Activated naive CD8-positive, alpha-beta T cell treated with anti-CD3 and anti-CD28 coated beads for 36 hours (primary cell): ENCODE measurements at places on chromosomes 7 and 10. TPM values are rescaled to one million over a fixed set of nuclear protein-coding genes. Genes with fewer than 3 reads are reported as not detected.

DNA sequence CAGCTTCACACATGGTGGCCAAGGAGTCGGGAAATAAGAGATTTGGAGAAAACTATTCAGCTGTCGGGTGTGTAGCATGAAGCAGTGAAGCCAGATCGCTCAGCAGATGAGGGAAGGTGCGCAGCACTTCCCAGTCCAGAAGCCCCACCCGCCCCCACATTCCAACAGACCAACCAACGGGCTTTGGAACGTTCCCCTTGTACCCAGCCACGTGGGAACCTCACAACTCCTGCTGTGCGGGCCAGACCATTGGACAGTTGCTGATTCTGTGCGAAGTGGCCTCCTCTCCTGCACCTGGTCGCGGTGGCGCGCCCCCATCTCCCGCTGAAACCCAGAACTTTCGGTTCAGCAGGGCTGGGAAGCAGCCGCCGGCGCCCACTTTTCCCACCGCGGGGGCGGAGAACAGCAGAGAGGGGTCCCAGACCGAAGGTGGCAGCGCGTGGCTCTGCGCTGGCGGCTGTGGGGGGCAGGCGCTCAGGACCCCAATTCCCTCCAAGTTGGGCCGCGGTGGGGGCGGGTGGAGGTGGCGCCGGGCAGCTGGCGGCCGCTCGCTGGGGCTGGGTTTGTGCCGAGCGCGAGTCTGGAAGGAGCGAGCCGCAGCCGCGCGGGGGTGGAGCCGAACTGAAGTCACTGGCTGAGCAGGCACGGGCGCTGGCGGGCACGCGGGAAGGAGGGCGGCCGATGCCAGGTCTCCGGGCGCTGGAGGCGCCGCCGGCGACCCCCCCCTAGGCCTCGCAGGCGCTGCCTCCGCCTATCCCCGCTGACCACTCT is 1301.5 kb upstream of the SORCS1 start:
- peak; percentile 3 for DNase-seq

GRCh38 chr10:89156161-89156835 is 50.8 kb downstream of the CH25H start:
- DNase-seq = no peak

The UTF1 gene
- total RNA-seq = not detected

DNA sequence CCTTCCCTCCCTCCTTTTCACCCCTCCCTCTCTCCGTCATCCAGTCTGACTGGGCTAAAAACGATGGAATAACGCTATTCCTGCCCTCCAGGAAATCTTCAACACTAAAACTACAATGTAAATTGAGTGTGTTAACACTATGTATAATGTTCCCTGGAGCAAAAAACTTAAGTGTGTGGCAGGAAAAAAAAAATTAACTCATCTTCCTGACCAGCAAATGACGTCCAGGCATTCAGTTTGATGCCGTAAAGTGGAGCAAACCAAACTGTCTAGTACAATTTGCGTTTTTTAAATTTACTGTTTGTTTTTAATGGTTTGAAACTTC is 545 bp upstream of the MTPN start:
- no peak for DNase-seq

DNA sequence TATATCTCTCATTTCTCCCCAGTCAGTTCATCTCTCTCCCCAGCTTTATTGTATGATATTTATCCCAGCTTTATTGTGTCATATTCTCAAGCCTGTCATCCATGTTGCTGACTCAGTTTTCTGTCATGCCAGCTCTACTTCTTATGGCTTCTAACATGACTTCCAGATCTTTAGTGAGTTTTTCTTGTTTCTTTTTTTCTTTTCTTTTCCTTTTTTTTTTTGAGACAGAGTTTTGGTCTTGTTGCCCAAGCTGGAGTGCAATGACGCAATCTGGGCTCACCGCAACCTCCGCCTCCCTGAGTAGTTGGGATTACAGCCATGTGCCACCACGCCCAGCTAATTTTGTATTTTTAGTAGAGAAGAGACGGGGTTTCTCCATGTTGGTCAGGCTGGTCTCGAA is 28.7 kb upstream of the CALU start:
- DNase-seq = no peak

GRCh38 chr7:2572101-2572842 is 13.5 kb downstream of the IQCE start:
- DNase-seq = peak; percentile 26

GRCh38 chr10:70809726-70810125 is 6.0 kb upstream of the SGPL1 start:
- no peak for DNase-seq

The ADAMTS14 gene
- total RNA-seq = 0.06 TPM

GRCh38 chr7:30931929-30932540 is 20.4 kb downstream of the AQP1 start:
- no peak for DNase-seq

- no peak for DNase-seq
These were observed 55.6 kb downstream of the CRTAC1 start for GRCh38 chr10:97974526-97975525.

- no peak for DNase-seq
These were observed 200.1 kb downstream of the PTPRN2 start for GRCh38 chr7:158387546-158387891.

GRCh38 chr7:1412322-1413261 is 46.7 kb downstream of the MICALL2 start:
- peak; percentile 89 for DNase-seq

GRCh38 chr7:130494431-130494858 is 2.6 kb downstream of the MEST start:
- DNase-seq = no peak

GRCh38 chr10:341081-341740 is 206.0 kb downstream of the ZMYND11 start:
- no peak for DNase-seq

The STYXL1 gene
- total RNA-seq = 30.4 TPM

GRCh38 chr10:123666318-123667236 is at the start of gene GPR26:
Gene GPR26 (plus strand): TSS chr10:123666355. CDS start chr10:123666408, 53 bp downstream.
- no peak for DNase-seq

The AOAH gene
- total RNA-seq = 5.3 TPM

- no peak for DNase-seq
These were observed 97.7 kb upstream of the MTPN start for GRCh38 chr7:136074843-136075242.

DNA sequence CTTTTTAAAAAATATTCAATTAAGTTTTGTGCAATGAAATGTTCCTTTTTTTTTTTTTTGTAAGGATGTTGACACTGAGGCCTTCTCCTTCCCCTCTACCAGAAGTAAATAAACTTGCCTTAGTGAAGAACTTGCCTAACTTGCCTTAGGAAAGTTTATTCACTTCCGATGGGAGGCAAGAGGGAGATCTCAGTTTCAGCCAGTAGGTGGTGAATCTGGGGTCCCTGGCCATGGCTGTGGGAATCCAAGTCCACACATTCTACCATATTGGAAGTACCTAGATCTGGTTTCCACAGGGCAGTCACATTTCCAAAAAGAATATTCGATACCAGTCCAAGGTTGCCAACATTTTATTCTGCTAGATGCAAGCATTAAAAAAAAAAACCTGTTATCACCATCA is 270.9 kb downstream of the CCSER2 start:
- no peak for DNase-seq

The GJD4 gene
- total RNA-seq = not detected

GRCh38 chr10:1858547-1858946 is 121.2 kb upstream of the ADARB2 start:
- DNase-seq = no peak

The LUC7L2 gene
- total RNA-seq = 156 TPM

DNA sequence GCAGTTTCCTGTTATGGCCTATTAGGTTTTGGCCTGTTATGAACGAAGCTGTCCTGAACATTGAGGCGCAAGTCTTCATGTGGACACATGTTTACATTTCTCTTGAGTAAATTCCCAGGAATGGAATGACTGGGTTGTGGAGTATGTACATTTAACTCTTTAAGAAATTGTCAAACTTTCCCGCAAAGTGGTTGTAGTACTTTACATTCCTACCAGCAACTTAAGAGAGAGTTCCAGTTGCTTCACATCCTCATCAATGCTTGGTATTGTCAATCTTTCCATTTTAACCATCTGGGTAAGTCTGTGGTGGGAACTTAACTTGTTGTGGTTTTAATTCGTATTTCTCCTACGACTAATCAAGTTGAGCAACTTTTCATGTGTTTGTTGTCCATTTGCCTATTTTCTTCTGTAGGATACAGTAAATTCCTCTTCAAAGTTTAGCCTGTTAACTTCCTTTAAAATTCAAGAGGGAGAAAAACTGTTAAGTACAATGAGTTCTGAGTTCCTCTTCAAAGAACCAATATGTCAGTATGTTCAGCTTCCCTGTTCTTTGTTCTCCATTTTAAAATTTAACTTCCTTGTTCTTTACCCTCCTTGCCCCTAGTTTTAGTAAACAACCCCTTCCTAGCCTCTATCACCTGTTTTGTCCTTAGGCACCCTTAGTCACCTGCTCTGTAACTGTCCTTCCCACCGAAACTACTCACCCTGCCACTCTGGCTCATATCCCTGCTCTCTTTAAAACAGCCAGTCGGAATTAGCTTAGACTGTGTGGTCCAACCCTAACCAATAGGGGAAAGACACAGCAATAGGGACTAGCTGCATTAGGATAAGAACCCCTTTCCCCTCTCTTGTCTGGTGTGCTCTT is 74.0 kb downstream of the FAM241B start:
- no peak for DNase-seq

DNA sequence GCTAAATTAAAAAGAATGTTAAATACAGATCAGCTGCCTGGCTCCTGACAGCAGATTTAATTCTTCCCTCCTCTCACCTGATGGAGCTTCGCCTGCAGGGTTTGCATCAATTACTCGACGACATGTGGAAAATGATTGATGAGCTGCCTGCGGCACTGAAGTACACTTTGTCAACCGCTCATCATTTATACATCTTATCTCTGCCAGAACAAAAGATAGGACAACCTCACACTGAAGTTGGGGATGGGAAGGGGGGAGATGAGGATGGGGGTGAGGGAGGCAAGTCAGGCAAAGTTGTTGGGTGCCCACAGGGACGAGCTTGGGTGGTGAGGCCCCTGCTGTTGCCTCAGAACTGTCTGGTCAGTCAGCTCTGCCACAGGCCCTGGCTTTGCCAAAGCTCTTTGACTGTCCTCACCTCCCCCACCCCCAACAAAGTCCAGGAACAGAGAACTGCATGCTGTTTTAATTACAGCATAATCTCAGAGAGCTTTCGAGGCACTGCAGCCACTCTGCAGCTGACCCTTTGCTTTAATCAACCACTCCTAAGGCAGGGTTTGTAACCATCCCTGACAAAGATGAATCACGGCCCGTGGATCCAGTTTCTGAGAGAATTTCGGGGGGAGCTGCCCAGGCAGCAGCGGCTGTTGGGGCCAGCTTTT is 702.3 kb downstream of the LRMDA start:
- no peak for DNase-seq

DNA sequence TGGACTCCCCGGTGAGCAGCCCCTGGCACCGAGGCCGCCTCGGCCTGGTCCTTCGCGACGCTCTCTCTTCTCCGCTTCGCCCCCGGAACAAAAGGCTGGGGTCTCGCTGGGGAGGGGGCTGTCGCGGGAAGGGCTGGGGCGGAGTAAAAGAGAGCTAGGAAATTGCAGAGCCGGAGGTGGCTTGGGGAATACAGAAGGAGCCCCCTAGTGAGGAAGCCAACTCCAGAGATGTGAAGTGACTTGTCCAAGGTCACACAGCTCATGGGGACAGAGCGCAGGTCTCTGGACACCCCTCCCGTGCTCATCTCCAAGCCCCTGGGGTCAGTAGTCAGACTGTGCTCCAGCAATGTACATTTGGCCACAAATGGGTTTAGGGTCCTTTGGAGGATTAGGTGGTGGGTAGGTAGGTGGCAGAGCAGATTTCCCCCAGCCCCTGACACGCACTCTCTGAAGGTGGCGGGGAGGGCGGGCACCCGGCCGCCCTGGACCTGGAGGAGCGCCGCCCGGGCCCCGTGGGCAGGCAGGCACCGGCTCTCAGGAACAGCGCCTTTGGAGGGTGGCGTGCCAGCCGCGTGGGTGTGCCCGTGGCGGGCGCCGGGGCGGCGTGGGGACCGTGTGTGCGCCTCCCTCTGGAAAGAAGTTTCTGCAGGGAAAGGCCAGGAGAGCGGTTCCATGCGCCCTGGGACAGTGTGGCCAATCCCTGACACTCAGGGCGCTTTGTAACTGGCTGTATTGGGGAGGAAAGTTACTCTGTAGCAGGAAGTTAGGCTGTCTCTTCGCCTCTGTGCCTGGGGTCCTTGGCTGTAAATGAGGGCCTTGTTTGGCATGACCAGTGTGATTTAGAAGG is 910 bp downstream of the WIPF3 start:
- DNase-seq = no peak

The DOCK1 gene
- total RNA-seq = 0.76 TPM

DNA sequence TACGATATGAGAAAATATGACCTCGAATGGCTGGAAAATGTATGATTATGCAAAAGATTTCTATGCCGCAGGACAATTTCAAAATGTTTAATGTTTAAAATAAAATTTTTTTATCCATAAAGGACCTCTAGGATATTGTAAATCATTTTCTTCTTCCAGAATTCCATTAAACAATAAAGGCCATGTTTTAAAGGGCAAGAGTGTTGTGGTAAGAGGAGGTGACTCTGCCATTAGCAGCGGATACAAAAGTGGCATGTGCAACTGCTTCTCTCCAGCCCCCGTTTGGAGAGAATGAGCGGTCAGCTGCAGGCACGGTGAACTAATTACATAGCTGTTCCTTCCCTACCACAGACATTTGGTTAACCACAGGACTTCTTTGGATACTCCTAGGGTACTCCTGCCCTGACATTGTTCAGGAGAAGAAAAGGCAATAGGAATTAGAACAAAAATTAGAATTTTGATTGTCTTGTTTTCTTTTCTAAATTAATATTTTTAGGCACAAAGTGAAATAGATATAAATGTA is 63.8 kb downstream of the HBP1 start:
- DNase-seq = no peak

DNA sequence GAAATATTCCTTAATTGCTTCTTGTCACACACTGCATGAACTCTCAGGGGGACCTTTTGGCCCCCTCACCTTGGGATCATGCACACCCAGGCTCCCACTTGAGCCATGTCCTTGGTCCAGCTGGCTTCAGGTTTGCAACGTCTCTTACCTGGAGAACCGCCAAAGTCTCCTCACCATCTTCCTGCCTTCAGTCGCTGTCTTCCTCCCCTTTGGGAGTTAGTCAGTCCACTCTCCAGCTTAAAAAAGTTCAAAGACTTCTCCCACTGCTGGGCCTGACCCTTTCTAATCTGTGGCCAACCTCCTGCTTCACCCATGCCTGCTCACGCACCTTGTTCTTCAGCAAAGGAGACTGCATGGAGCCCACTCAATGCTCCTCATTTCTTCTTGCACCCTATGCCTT is 82.6 kb upstream of the LRRC4 start:
- no peak for DNase-seq

- DNase-seq = no peak
These were observed 1.1 kb upstream of the BNIP3 start for GRCh38 chr10:131982796-131983195.

The SPDYE2B gene
- total RNA-seq = not detected

DNA sequence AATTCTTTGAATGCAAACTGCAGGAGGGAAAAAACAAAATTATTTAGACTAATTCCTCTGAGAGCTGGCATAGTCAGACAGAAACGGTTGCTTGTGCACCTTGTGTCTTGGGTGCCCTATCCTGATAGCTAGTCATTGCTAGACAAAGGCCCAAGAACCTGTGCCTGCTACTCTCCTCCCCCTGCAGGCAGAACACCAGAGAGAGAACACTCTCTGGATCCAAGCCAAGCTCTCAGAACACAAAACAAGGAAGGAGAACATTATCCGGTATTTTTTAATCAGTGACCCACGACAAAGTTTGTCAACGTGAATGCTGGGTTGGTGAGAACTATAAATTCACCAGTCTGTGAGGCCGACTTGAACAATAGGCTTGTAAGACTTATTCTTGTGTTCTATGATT is 18.8 kb upstream of the PPP1R9A start:
- no peak for DNase-seq

The EFCAB10 gene
- not detected for total RNA-seq
